ENCODE measurements at places on chromosomes 2 and 18. TPM values are rescaled to one million over a fixed set of nuclear protein-coding genes. Genes with fewer than 3 reads are reported as not detected.

- peak; percentile 47 for ATAC-seq
These were observed 23.9 kb downstream of the SNTG2 start for GRCh38 chr2:974502-974901.

- ATAC-seq, result no peak
These were observed 124.9 kb downstream of the GLI2 start for GRCh38 chr2:120860579-120860922.

DNA sequence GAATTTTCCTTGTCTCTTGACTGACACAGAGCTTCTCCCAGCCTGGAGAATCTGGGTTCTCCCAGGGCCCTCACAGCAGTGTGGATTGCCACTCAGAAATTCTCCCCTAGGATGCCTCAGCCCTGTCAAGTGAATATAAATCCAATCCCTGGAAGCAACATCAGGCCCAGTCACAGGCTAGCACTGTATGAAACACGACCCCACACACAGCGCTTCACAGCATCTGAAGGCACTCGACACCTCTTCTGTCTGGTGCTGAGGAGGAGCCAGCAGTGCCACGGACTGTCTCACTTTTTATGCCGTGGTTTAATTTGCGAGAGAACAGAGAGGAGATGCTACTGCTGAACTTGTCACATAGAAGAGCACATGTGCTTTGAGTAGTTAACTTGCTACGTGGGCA, 164.5 kb downstream of the NAPG start:
- no peak for ATAC-seq

- ATAC-seq, result no peak
These were observed 137.4 kb downstream of the MC4R start for GRCh38 chr18:60235164-60235563.

DNA sequence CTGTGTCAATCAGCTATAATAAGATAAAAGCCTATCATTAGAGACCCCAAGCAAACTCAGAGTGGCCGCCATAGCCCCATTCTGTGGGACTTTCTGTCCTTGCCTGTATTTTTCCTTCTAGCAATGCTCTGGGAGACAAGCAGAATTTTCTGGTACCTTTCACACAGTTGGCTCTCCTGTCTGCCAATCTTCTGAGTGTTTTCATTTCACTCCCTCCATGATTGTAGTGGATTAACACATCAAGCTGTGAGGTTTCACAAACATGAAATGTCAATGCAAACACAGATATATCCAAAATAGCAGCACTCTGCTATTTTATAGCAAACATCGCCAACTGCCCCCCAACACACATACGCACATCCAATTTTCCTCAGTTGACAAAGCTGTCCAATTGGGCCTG, 64.9 kb downstream of the C1D start:
- no peak for ATAC-seq

- no peak for ATAC-seq
These were observed 4.2 kb upstream of the AFF3 start for GRCh38 chr2:100146657-100146960.

GRCh38 chr2:513981-514706, 163.1 kb downstream of the TMEM18 start:
- no peak for ATAC-seq

DNA sequence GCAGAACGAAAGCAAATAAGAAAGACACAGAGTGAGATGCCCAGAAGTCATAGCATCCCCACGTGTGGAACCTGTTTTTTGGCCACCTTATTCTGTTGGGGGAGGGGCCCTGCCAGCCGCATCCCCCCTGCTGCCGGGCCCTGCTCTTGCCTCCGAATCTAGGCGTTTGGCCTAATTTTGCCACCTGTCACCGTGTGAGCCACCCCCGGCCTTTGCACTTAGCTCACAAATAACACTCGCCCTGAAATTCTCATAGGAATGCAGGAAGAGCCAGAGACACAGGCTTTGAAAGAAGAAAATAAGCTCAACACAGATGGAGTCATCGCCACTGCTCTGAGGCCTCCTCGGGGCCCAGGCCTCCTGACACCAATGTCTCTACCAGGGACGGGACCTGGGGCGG, 522.6 kb upstream of the SALL3 start:
- ATAC-seq, result no peak

GRCh38 chr2:218003281-218003944, 618 bp upstream of the TNS1 start:
- no peak for ATAC-seq

GRCh38 chr18:1559563-1559962, 654.9 kb downstream of the ADCYAP1 start:
- ATAC-seq, result no peak

The CDKL4 gene
- 0.50 TPM for total RNA-seq

The ATOH8 gene
- not detected for total RNA-seq

The CNTNAP5 gene
- total RNA-seq, result not detected

The SMAD2 gene
- 170 TPM for total RNA-seq

The CFAP221 gene
- total RNA-seq, result not detected

The SLC20A1 gene
- 77.3 TPM for total RNA-seq

All from activated T-helper 17 cell treated with anti-CD3 and anti-CD28 coated beads, Interleukin-2, amount 50 U/mL, for 72 hours (primary cell).